ENCODE measurements at places on chromosomes 11 and 22.

GRCh38 chr11:120209746-120210625 is 846 bp upstream of the OAF start:
- DNase-seq, result no peak

GRCh38 chr22:31676700-31677099 is 14.7 kb upstream of the PISD start:
- peak; percentile 63 for DNase-seq

- DNase-seq, result no peak
Measured at GRCh38 chr22:48084041-48084728, 1321.7 kb downstream of the TBC1D22A start.

GRCh38 chr22:19398206-19398605 is 33.3 kb downstream of the HIRA start:
- DNase-seq, result no peak

DNA sequence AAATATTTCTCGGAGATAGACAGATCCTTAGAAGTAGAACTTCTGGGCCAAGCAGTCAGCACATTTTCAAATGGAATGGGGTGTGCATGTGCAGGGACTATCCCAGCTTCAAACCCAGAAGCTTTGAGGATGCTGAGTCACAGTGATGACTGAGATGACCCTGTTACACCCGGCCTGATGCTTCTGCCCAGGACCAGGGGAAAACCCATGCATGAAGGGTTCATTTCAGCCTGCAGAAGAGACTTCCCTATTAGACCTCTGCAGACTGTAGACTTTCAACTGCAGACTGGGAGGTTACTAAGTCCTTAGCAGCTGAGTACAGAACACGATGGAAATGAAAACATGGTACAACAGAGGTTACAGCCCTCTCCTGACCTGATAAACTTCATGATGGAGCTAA is 3.6 kb upstream of the OR2AT4 start:
- DNase-seq, result peak; percentile 19
